Anterior cingulate cortex (tissue), 58 donors: ENCODE measurements at places on chromosomes 1 and 21.

- DNase-seq, result no peak
Measured at GRCh38 chr1:158649052-158649451, 37.5 kb downstream of the SPTA1 start.

DNA sequence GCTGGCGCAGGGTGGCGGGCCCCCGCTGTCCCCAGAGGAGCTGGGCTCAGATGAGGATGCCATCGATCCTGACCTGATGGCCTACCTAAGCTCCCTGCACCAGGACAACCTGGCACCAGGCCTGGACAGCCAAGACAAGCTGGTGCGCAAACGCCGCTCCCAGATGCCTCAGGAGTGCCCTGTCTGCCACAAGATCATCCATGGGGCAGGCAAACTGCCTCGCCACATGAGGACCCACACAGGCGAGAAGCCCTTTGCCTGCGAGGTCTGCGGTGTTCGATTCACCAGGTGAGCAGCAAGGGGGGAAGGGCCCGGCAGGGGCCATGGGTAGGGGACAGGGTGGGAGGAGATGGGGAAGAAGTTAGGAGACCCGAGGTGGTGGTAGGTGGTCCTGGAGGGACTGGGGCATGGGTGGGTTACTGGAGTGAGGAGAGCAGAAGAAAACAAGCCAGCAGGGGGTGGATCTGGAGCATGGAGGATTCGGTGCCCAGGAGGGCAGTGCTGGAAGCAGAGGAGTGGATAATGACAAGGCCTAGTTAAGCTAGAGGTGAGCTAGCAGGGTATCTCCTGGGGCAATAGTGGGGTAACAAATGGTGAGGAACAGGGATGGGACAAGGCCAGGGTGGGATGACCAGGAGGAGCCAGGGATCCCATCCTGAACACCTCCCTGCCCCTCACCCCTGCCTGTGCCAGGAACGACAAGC lies 13.1 kb downstream of the ZBTB7B start:
- no peak for DNase-seq

GRCh38 chr1:41481109-41481775 lies 3.2 kb downstream of the EDN2 start:
- DNase-seq, result no peak

GRCh38 chr1:233090746-233091494 lies 140.5 kb downstream of the NTPCR start:
- no peak for DNase-seq

GRCh38 chr1:116553386-116554115 lies 17.3 kb downstream of the CD58 start:
- no peak for DNase-seq

DNA sequence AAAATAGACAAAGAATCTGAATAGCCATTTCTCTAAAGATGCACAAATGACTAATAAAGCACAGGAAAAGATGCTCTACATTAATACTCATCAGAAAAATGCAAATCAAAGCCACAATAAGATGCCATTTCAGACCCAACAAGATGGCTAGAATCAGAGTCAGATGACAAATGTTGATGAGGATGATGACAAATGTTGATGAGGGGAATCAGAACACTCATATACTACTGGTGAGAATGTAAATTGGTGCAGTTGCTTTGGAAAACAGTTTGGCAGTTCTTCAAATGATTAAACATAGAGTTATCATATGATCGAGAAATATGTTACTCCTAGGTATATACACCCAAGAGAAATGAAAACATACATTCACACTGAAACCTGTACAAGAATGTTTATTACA lies 33.9 kb downstream of the LRRC40 start:
- no peak for DNase-seq

DNA sequence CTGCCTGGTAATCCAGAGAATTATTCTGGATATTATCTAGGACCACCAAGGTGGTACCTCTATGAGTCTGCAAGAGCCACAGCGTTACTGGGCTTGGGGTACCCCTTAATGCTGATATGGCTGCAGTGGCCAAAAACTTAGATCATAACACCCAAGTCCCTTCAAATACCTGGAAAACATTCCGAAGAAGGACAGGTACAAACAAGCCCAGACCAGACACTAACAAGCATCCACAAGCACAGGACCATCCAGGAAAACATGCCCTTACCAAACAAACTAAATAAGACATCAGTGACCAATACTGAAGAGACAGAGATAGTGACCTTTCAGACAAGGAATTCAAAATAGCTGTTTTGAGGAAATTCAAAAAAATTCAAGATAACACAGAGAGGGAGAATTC lies 2.9 kb downstream of the C1orf105 start:
- DNase-seq, result no peak

DNA sequence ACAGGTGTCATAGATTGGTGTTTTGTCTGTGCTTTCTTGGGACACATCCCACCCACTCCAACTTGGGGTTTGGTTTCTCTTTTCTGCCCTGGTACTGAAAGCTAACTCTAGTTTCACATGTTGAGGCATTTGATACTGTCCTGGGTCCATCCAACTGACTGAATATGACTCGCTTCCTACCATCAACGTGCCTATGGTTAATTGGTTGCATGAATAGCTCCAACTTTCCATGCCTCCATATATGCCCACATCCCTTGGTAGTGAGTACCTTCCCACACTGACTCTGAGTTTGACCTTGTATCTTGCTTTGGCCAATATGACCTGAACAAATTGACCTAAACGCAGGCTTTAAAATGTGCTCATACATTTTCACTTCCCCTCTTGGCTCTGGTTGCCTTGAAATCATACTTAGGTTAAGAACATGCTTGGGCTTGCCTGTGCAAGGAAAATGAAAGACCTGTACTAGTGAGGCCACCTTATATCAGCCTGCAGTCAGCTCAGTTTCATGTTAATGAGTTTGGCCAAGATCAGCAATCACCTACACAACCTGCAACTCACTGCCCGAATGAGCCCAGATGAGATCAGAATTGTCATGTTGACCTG lies 81.0 kb upstream of the KCNK2 start:
- DNase-seq, result no peak
